ENCODE measurements at places on chromosomes 1 and 21. TPM values are rescaled to one million over a fixed set of nuclear protein-coding genes. Genes with fewer than 3 reads are reported as not detected.

The RAP1GAP gene
- 0.56 TPM for total RNA-seq

The LCE1C gene
- total RNA-seq = not detected

The CNKSR1 gene
- total RNA-seq = 0.19 TPM

The LCE1F gene
- total RNA-seq = not detected

The SHISAL2A gene
- total RNA-seq = not detected

The ARHGEF11 gene
- 20.1 TPM for total RNA-seq

The JAM2 gene
- total RNA-seq = 2.0 TPM

The TMIGD3 gene
- total RNA-seq = not detected

The FCRL3 gene
- total RNA-seq = not detected

The WNT4 gene
- total RNA-seq = not detected

The SPTA1 gene
- 0.19 TPM for total RNA-seq

The ZCCHC17 gene
- 55.2 TPM for total RNA-seq

The PDZK1 gene
- total RNA-seq = 0.38 TPM

The SPRR2A gene
- total RNA-seq = not detected

The NAV1 gene
- total RNA-seq = 23.0 TPM

The NOS1AP gene
- under 0.01 TPM for total RNA-seq
